NCI-H2081 (cell line): ENCODE measurements at places on chromosomes 2 and 18.

- no peak for DNase-seq
Measured at GRCh38 chr2:144946263-144946662, 426.3 kb upstream of the ZEB2 start.

DNA sequence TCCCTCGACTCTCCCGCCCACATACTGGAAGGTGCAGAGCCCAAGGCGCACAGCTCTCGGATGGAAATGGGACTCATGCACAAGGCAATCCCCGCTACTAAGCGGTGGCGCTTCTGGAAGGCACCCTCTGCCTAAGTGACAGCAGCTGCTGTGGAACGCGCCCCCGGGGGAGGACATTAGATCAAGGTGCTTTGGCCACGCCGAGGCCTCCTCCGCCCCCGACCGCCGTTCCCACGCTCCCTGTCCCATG, 202 bp downstream of the MCEE start:
- no peak for DNase-seq

GRCh38 chr2:162037028-162037795, 36.8 kb downstream of the DPP4 start:
- DNase-seq: no peak

- DNase-seq: no peak
Measured at GRCh38 chr2:3196716-3197115, 180.9 kb downstream of the EIPR1 start.

DNA sequence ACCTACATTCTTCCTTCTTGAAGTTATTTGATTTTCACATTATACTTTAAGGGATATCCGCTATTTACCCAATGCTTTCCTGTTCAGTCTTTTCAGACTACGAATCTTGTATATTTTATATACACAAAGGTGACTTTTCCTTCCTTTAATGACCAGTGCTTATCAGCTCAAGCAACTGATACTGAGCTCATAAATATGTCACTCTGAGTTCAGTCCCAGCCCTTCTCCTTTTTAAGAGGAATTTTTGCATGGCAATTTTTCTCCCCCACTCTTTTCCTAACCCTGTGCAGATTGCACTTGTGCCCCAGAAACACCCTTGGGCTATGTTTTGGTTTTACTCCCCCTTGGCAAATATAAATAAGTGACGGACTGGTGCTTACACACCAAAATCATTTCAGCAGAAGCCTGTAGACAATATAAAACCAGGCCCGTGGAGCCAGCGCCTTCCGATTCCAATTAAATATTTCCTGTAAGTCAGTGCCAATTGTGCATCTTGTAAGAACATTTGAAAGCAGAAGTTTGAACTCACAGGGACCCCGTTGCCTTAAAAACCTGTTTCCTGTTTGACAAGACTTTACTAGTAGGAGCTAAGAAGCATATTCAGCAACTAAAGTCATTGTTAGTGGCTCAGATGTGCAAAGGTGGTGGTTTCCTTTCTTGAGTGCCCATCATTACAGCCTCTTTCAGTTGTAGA, 66.3 kb upstream of the GATA6 start:
- no peak for DNase-seq

GRCh38 chr2:78589871-78590270, 435.6 kb upstream of the REG3G start:
- DNase-seq: no peak

GRCh38 chr2:144020047-144020446, 499.9 kb downstream of the ZEB2 start:
- DNase-seq: no peak

- DNase-seq: no peak
Measured at GRCh38 chr2:33241581-33241980, 234.9 kb upstream of the RASGRP3 start.

DNA sequence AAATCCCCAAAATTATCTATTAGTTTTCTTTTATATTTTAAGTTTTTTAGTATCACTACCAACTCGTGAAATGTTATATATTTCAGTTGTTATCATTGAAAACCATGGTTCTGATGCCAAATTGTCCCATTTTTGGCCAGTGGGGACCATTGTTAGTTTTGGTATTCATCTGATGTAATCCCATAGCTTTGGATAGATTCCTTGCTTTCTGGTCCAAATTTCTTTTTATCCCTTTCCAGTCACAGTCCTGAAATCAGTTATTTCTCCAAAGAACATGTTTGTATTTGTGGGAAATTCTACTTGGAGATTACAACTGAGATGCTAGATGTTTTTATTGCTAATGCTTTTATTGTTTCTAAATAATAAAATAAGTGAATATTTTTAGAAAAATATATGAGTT, 976.8 kb upstream of the CRIM1 start:
- no peak for DNase-seq

DNA sequence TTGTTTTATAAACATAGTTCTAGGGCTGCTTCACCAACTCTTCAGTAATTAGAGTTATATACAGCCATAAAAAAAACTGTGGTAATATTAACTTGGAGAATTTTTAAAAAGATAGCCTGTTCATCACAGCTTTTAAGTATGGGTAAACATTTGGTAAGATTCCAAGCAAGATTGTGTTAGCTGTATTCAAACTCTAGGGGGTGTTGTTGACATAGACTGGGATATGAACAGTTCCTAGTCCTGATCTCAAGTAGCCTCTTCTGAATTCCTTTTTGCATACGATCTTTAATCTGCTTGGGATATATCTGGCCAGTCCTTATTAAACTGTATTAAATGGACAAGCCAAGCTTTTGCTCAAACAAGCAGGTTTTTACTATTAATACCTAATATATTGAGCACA, 13.4 kb downstream of the NOP58 start:
- DNase-seq: peak; percentile 11

DNA sequence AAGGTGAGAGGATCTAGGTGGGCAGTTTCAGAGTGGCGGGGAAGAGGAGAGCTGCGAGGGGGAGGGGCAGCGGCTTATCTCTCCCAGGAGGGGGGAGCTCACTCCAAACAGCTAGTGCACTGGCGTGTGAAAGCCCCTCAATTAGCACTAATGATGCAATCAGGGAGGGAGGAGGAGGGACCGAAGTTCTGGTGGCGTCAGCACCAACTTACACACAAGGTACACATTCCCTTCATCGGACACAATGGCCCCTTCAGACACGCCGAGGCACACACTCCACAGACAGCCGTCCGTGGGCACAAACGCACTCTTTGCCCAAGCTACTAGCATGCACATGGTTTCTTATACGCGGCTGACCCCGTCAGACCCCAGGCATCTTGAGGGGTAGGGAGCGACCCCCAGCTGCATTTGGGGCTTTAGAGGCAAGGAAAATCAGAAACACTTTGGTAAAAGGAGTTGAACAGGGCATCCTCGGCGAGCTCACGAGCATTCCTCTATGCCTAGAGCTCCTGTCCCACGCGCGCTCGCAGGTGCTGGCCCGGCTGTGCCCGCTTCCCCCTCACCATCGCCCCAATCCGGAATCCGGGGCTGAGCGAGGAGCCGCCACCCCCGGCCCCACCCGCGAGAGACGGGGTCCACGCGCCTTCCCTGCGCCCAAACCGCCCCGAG, 868 bp upstream of the PKDCC start:
- peak; percentile 13 for DNase-seq

- no peak for DNase-seq
Measured at GRCh38 chr2:101305492-101306078, 2.9 kb downstream of the RNF149 start.

DNA sequence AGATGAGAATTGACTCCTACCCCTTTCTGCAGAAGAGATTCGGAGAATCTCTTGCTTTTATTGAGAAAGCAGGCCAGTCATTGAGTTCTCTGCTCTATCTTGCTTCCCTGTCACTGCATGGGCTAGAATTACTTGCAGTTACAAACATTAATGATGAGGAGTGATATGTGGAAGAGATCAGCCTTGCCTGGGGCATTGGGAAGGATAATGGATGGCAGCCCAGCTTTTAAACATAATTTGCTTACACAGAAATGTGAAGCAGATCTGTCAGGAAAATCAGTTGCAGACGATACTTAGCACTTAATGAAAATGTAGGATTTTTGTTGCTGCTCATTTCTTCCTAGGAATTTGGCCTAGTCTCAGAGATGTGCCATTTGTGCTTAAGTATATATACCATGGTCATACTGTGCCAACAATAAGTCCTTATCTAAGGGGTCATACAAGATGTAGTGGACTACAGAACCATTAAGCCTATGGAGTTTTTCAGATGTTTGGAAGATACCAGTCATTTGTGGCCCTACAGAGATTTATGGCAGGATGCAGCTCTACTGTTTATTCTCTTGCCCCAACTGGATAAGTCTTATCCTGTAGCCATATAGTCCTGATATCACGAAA, 92.7 kb downstream of the XRCC5 start:
- DNase-seq: peak; percentile 11

DNA sequence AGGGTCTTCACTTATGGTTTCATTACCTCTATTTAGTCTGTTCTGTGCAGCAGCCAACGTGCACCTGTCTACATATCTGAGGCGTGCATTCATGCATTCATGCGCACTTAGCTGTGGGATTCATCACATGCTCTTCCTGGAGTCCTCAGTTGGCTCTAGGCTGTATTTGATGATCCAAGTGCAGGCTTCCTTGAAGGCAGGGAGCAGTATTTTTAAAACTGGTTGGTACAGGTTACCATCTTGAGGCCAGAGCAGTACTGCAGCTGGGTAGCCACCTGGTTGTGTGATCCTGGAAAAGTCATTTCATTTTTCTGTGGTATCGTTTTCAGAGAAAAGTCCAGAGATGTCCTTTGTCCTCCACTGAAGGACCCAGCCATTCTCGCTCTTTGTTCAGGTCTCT, 109.8 kb downstream of the EN1 start:
- no peak for DNase-seq

DNA sequence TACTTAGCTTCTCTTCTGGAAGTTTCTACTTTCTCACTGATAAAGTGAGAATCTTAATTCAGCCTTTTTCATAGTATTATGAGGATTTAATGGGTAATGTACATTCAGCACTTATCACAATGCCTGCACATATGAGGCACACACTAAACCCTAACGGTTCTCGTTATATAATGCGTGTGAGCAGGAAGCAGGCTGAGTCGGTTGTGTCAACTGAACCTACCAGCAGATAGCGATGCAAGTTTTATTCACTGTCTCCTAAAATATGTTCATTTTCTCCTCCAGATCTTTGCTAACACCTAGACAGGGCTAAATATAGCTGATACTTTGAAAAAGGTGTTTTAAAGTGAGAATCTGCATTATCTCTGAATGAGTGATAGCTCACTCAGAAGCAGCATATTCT, 201.6 kb downstream of the ALPK2 start:
- DNase-seq: no peak

DNA sequence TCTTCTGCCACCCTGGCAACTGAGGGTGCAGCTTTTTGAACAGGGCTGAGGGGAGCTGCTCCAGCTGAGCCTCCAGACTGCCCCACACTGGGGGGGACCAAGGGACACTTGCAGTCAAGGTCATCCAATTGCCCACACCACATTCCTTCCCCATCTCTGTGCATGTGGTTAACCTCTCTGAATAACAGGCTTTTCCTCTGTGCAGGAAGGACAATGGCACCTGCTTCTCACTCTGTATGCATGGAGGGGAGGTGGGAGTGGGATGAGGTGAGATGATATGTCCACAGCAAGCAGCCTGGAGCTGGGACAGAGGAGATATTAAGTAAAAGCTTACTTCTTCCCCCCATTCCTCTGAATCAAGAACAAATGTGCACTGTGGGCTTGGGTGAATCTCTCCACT, 39.1 kb upstream of the TEX51 start:
- no peak for DNase-seq

- DNase-seq: no peak
Measured at GRCh38 chr18:74141667-74142066, 6.0 kb downstream of the FBXO15 start.

DNA sequence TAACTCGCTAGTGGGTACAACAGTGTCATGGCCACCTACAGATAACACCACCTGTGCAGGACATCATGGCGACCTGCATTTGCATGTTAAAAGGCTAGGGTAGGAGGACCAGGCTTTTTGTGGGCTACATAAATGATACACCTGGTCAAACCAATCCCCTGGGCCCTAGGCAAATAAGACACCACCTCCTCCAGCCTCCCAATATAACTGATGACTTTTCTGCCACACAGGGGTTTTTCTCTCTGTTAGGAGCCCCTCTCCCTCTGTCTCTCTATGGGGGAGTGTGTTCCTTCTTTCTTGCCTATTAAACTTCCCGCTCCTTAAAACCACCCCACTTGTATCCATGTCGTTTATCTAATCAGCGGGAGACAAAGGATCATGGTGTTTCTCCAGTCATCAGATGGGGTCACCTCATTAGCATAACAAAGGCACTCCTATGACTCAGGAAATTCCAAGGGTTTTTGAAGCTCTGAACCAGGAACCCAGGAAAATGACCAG, 10.8 kb upstream of the BUB1 start:
- DNase-seq: no peak

GRCh38 chr2:232333361-232334135, 45.0 kb upstream of the ALPP start:
- DNase-seq: no peak

- no peak for DNase-seq
Measured at GRCh38 chr2:141027221-141027620, 1103.6 kb downstream of the LRP1B start.

DNA sequence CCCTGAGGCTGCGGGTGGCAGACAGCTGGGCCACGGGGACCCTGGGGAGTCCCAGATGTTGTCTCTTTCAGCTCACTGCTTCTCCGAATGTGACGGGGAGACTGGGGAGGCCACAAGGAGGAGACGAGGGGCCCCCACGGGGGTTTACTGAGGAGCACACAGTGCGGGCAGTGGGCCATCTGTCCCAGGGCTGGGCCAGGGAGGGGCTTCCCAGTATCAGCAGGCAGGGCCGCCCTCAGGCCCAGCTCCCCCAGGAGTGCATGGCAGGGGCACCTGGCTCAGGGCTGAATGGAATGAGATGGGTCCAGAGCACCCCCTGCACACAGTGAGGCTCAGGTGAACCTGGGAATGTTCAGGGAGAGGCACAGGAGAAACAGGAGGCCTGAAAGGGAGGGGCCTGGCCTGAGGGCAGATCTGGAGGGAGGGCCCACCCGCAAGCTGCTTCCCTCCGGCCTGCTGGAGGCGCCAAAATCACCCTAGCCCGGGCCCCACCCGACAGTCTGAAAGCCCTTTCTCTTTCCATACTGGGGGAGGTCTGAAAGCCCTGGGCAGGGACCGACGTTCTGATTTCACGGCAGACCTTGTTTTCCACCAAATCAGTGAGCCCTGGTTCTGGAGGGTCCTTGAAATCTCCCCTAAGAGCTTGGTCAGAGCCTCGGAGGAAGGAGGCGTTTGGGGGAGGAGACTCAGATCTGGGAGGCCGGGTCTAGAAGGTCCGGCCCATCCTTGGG, 35.5 kb upstream of the PTMA start:
- no peak for DNase-seq

- no peak for DNase-seq
Measured at GRCh38 chr2:122172812-122173211, 417.4 kb downstream of the TSN start.

- DNase-seq: no peak
Measured at GRCh38 chr2:134758633-134759032, 39.8 kb upstream of the TMEM163 start.

- no peak for DNase-seq
Measured at GRCh38 chr2:178345951-178346350, 105.0 kb downstream of the PRKRA start.
